Ovary (tissue), 10 donors: ENCODE measurements at places on chromosomes 7 and 10. TPM values are rescaled to one million over a fixed set of nuclear protein-coding genes. Genes with fewer than 3 reads are reported as not detected.
A peak's percentile ranks its signal among the peaks of the same experiment; 100 is the strongest.

DNA sequence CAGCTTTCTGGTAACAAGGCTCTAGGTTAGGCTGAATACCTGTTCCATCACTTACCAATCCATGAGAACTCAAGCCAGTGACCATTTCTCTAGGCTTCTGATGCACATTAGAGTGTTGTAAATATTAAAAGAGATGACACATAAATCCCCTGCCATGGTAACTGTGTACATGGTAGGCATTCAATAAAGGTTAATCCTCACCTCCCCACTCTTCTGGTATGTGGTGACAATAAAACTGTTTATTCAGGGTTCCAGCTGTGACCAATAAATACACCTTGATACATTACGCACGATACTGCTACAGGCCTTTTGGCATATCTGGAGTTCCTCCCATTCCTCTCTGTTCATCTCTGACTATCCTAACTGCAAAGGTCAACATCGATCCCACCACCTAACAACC lies 171.9 kb downstream of the SRPK2 start:
- DNase-seq, result no peak
- H3K36me3 ChIP-seq, result no peaks in the 10 kb centered on the region
- H3K27me3 ChIP-seq, result no peaks in the 10 kb centered on the region
- peaks cover 3% of the 10 kb centered on the region for H3K4me1 ChIP-seq

DNA sequence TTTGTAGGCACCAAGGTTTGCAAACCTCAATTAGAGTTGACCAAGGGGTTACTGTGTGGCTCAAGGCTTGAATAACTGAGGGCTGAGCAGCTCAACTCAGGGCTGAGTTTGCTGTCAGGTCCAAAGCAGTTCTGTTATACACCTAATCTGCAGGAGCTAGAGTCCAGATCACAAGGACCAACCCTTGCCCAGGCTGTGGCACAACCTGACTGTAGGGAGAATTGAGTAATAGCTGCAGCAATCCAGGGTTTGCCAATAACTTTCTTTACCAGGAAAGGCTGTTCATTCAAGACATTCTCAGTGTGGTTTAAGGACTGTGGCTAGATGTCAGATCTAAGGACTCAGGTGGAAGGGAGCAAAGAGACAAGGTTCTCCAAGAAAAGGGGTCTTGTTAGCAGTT lies 115.6 kb upstream of the IMMP2L start:
- no peak overlapping the region for H3K4me3 ChIP-seq
- H3K36me3 ChIP-seq, result no peaks in the 10 kb centered on the region
- no peak for DNase-seq
- H3K27me3 ChIP-seq, result no peaks in the 10 kb centered on the region
- H3K27ac ChIP-seq, result no peak overlapping the region

DNA sequence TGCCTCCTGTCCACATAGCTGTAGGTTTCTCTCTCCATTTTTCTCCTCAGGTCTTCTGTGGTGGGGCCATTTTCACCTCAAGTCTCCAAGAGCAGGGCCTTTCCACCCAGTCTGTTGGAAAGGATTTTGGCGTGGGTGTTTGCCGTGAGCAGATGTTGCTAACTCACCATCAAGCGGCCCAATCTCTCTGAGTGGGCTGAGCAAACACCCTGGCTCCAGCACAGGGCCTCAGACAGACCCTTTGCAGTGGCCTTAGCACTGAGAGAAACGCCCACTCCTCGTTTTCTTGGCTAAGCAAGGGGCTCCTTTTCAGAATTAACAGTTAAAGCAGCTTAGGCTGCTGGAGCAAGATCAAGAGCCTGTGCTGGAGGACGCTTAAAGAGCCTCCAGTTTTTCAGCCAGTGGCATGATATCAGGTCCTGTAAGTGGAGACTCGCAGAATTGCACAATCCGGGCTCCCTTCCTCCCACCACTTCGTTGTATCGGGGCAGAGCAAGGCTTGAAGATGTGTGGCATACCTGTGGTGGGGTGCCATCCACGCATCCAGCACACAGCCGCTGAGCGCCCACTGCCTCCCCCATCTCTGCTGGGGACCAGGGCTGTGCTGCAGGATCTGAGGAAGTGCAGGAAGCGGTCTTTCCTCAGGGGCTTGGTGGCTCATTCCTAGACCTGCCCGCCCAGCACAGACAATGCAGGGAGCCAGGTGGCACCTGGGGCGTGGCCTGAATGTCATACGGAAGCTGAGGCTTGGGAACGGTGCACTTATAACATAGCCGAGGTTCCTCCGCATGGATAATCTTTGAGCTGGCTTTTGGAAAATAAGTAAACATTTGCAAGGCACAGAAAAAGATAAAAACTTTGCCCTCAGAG lies 142.7 kb downstream of the ADARB2 start:
- no peak overlapping the region for H3K27ac ChIP-seq
- H3K36me3 ChIP-seq, result no peaks in the 10 kb centered on the region
- H3K4me3 ChIP-seq, result no peak overlapping the region
- no peaks in the 10 kb centered on the region for H3K27me3 ChIP-seq

DNA sequence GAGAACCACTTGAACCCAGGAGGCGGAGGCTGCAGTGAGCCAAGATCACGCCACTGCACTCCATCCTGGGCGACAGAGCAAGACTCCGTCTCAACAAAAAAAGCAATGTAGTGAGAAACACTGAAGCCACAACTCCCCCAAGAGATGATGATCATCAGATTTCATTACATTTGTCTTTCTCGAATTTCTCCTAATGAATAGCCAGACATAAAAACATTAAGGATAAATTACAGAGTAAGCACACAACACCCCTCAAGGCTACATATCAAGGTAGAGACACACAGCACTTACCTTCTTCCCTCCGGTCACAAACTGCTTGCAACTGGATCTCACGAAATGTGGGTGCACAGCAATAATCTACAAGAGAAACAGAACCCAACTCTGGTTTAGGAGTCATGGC lies 91.5 kb downstream of the VPS41 start:
- H3K27ac ChIP-seq, result no peak overlapping the region
- no peak overlapping the region for H3K4me3 ChIP-seq
- H3K4me1 ChIP-seq, result no peaks in the 10 kb centered on the region
- no peaks in the 10 kb centered on the region for H3K27me3 ChIP-seq
- no peaks in the 10 kb centered on the region for H3K36me3 ChIP-seq
- DNase-seq, result no peak

GRCh38 chr7:42858570-42858969 lies 53.3 kb downstream of the C7orf25 start:
- no peak overlapping the region for H3K27ac ChIP-seq
- no peaks in the 10 kb centered on the region for H3K27me3 ChIP-seq
- peaks cover 2% of the 10 kb centered on the region for H3K4me1 ChIP-seq

- H3K27me3 ChIP-seq, result no peaks in the 10 kb centered on the region
- DNase-seq, result no peak
- no peak overlapping the region for H3K4me3 ChIP-seq
- no peaks in the 10 kb centered on the region for H3K4me1 ChIP-seq
These were observed 88.0 kb downstream of the PLXDC2 start for GRCh38 chr10:19904202-19904661.

GRCh38 chr7:8353991-8354390 lies 79.4 kb upstream of the NXPH1 start:
- no peaks in the 10 kb centered on the region for H3K27me3 ChIP-seq
- H3K27ac ChIP-seq, result no peak overlapping the region
- H3K4me3 ChIP-seq, result no peak overlapping the region

DNA sequence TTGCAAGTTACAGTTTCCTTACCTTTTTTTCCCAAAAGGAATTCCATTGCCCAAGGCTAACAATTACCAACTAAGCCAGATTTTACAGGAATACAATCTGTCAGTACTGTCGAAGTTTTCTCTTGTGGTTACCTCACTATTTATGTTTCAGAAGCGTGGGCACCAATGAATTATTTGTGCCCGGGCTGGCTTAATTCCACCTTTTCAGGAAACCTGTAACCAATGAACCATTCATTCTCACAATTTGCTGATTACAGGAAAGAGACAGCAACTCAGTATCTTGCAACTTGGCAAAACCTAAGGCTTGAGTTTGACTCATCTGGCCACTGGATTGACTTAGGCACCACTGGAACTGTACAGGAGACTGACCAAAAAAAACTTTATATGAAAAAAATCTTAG lies 485.6 kb downstream of the INHBA start:
- H3K4me1 ChIP-seq, result no peaks in the 10 kb centered on the region
- no peaks in the 10 kb centered on the region for H3K27me3 ChIP-seq
- no peak overlapping the region for H3K4me3 ChIP-seq
- H3K27ac ChIP-seq, result no peak overlapping the region

DNA sequence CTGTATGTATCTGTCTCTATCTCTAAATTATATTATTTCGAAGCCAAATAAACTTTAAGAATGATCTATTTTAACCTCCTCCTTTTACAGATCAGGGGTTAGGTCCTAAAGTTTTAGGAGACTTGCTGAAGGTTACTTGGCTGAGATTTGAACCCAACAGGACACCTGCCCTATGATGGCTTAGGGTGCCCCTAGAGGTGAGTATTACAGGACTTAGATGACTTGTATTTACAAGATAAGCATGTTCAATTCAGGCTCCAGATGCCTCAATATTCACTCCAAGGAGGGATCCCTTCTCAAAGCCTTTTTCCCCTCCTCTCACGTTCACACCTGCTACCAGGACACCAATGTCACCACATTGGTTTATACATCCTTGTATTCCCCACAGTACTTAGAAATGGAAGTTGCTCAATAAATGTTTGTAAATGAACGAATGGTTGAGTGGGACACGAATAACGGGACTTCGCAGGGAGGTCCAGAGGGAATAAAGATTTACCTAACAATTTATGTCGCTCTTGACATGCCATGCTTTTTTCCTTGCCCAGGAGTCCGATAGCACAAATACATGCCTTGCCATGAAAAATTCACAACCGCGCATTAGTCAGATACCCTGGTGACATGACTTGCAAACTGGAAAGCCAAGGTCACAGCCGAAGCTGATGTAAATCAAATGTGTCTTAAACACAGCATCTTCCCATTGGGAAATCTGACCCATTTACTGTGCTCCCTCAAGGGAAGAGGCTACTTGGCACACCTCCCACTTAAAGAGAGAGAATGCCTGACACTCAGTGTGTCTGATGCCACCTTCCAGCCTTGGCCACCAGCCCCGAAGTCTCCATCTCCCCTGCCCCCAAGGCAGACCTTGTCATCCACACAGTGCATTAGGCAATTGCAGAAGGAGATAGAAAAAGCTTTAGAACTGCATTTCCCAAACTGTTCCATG lies 872.2 kb upstream of the AUTS2 start:
- no peak overlapping the region for H3K27ac ChIP-seq
- no peak overlapping the region for H3K4me3 ChIP-seq
- DNase-seq, result no peak
- H3K4me1 ChIP-seq, result no peaks in the 10 kb centered on the region
- H3K36me3 ChIP-seq, result no peaks in the 10 kb centered on the region

DNA sequence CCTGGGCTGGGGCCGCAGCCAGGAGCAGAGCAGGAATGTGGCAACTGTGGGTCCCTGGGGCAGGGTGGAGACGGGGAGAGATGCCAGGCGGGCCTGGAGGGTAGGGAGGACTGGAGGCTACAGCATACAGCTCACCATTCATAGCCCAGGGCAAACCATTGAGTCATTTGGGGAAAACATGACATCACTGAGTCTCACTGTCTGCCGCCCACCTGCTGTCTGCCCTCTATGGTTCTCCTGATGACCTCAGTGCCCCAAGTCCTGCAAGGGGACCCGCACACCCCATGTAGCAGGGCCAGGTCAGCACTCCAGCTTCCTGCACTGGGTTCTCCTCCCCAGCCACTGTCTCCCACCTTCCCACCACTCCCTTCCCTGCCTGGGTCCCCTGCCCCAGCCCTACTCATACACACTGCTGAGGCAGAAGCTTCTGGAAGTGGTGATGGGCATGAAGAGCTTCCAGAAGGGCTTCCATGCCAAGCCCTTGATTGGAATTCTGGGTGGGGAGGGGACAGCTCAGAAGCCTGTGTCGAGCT lies 10.4 kb downstream of the CHST3 start:
- DNase-seq, result no peak
- no peaks in the 10 kb centered on the region for H3K27me3 ChIP-seq
- H3K4me3 ChIP-seq, result no peak overlapping the region
- peaks cover 61% of the 10 kb centered on the region for H3K4me1 ChIP-seq
- peak overlapping the region; percentile 65 for H3K27ac ChIP-seq

- H3K4me1 ChIP-seq, result peaks cover 5% of the 10 kb centered on the region
- H3K27ac ChIP-seq, result no peak overlapping the region
- DNase-seq, result no peak
- no peaks in the 10 kb centered on the region for H3K27me3 ChIP-seq
- no peak overlapping the region for H3K4me3 ChIP-seq
These were observed 133.2 kb upstream of the INHBA start for GRCh38 chr7:41835976-41836530.

GRCh38 chr10:97499561-97500296 lies 1.0 kb downstream of the UBTD1 start:
- no peaks in the 10 kb centered on the region for H3K27me3 ChIP-seq
- peak overlapping the region; percentile 84 for H3K27ac ChIP-seq
- DNase-seq, result peak; percentile 77
- peaks cover 4% of the 10 kb centered on the region for H3K4me1 ChIP-seq
- no peaks in the 10 kb centered on the region for H3K36me3 ChIP-seq

Gene MYH16
- not detected for total RNA-seq

Gene TLX1
- total RNA-seq, result not detected

Gene HOXA9
- total RNA-seq, result 1.0 TPM
